Prostate gland (tissue), 2 donors: ENCODE measurements at places on chromosomes 7 and 10. TPM values are rescaled to one million over a fixed set of nuclear protein-coding genes. Genes with fewer than 3 reads are reported as not detected.

DNA sequence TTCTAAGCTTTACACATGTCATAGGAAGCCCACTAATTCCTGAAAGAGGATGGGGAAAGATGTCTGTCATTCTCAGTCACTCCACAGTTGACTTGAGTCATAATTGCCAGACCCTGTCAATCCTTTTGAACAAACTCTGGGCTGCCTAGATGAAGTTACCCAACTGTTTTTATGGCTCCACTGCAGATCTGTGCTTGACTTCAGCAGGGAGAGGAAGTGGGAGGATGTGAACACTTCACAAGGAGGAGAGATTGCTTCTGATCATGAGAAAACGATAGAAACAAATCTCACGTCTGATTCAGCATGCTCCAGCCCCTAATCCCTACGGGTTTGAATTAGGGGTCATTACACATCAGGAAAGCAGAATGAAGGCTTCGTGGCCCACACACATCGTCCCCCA lies 596.6 kb upstream of the CELF2 start:
- no peaks in the 10 kb centered on the region for H3K4me1 ChIP-seq
- no peak overlapping the region for H3K4me3 ChIP-seq
- no peak overlapping the region for H3K27ac ChIP-seq
- no peak for DNase-seq

DNA sequence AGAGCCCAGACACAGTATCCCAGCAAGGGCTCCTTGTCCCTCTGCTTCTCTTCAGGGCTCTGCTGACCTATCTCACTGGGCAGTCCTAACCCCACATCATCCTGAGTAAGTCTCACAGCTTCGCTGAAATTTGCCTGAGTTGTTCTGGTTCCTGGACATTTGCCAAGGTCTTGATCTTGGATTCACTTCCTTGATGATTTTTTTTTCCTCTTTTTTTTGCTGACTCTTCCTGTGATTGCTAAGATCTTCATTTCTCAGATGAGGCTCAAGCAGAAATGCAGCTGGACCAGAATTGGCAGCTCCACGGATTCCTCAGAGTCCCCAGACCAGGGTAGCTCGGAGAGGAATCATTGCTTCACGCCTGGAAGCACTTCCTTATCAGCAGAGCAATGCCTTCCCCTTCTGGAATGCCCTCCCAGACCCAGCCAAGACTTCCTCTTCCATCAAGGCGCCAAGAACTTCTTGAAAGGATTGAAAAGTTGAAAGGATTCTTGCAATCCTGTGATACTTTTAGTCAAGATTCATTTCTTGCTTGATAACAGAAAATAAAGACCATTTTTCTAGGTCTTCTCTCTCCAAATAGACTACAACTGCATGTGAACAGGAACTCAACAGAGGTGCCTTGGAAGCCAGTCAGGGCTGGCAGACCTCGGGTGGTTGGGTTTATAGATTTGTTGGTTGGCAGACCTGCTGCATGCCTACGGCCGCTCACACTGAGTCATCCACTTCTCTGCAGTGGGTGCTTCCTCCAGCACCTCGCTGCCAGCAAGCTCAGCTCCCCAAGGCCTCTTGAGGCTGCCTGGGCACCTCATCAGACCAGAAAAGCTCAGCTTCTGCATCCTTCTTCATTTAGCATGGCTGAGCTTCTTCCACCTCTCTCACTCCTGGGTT lies 8.8 kb upstream of the AFAP1L2 start:
- H3K4me3 ChIP-seq: no peak overlapping the region
- H3K36me3 ChIP-seq: no peaks in the 10 kb centered on the region
- H3K27me3 ChIP-seq: no peaks in the 10 kb centered on the region
- H3K4me1 ChIP-seq: no peaks in the 10 kb centered on the region
- peak overlapping the region; percentile 27 for H3K27ac ChIP-seq

DNA sequence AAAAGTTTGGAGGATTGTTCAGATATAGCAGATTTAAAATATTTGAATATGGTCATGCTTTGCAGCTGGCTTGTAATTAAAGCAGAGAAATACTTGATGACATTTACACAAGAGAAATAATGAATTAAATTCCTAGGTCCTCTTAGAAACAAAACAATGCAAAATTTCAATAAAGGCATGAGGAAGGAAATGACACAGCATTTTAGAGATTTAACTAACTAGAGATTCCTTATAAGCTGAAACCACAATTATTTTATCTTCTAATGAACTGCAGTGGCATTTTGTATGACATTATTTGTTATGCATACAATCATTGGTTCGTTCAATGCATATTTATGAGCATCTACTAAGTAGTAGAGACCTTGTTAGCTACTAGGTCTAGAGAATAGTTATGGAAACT lies 490.9 kb downstream of the ZWINT start:
- H3K4me3 ChIP-seq: no peak overlapping the region
- no peaks in the 10 kb centered on the region for H3K27me3 ChIP-seq
- H3K36me3 ChIP-seq: no peaks in the 10 kb centered on the region
- DNase-seq: no peak

GRCh38 chr7:12685550-12685949 lies 1.9 kb upstream of the ARL4A start:
- no peak overlapping the region for H3K4me3 ChIP-seq
- no peaks in the 10 kb centered on the region for H3K36me3 ChIP-seq
- H3K27ac ChIP-seq: no peak overlapping the region
- no peak for DNase-seq

DNA sequence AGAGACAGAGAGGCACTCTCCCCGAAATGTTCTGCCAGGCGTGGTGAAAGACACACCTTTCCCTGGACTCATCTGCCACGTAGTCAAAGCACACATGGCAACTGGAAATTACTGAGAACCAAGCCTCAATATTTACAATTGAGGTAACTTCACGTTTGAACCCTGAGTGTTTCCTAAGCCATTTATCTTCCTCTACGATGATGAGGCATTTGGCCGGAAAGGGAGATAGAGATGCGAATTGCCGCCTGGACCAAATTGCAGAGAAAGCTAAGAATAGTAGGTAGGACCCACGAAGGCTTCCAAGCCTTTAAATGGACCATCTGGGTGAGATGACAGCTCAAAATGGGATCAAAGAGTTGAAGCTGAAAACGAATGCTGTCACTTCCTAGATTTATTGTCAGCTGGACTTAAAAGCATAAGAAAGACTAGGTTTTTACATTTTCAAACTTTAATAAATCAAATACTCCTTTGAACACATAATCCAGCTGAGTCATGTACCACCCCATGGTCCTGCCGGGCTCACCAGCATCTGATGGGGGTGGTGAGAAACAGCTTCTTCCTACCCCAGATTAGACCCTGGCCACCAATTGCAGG lies 135.6 kb upstream of the LYZL2 start:
- H3K4me1 ChIP-seq: no peaks in the 10 kb centered on the region
- no peak for DNase-seq
- no peak overlapping the region for H3K4me3 ChIP-seq
- H3K27ac ChIP-seq: no peak overlapping the region

DNA sequence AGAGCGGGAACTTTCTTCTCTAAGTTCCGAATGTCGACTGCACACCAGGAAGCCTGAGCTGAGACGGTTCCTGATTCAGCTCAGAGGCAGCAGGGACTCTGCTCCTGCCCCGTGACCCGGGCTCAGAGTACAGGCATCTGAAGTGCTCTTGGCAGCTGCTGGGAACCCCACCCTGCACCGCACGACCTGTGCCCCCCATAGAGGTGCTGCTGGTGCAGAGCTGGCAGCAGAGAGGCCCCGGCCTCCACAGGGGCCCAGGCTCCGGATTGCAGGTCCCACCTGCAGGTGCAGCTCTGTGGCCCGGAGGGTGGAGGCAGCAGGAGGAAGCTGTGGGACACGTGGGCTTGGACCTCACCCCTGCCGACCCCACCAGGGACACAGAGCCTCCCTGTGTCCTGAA lies 39.5 kb upstream of the ADGRA1 start:
- H3K4me3 ChIP-seq: no peak overlapping the region
- DNase-seq: no peak
- H3K27ac ChIP-seq: no peak overlapping the region
- H3K27me3 ChIP-seq: peaks cover 20% of the 10 kb centered on the region
- H3K36me3 ChIP-seq: no peaks in the 10 kb centered on the region

DNA sequence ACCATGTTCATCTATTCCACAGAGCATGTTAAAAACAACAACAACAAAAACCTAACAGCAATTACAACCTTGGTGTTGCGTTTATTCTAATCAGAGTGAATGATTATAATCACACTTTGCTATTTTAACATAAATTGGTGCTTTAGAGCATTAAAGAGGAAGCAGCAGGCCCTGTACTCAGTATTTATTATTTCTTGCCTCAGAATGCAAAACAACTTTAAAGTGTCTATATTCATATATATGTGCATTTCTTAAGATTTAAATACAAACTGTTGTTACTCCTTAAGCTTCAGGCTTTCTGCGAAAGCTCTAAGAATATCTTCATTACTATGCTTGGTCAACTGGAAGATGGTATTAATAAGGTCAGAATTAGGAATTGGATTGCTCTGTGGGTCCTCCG lies 21.5 kb downstream of the ARL5B start:
- no peak overlapping the region for H3K27ac ChIP-seq
- no peaks in the 10 kb centered on the region for H3K4me1 ChIP-seq
- H3K4me3 ChIP-seq: no peak overlapping the region
- DNase-seq: no peak
- H3K27me3 ChIP-seq: no peaks in the 10 kb centered on the region

DNA sequence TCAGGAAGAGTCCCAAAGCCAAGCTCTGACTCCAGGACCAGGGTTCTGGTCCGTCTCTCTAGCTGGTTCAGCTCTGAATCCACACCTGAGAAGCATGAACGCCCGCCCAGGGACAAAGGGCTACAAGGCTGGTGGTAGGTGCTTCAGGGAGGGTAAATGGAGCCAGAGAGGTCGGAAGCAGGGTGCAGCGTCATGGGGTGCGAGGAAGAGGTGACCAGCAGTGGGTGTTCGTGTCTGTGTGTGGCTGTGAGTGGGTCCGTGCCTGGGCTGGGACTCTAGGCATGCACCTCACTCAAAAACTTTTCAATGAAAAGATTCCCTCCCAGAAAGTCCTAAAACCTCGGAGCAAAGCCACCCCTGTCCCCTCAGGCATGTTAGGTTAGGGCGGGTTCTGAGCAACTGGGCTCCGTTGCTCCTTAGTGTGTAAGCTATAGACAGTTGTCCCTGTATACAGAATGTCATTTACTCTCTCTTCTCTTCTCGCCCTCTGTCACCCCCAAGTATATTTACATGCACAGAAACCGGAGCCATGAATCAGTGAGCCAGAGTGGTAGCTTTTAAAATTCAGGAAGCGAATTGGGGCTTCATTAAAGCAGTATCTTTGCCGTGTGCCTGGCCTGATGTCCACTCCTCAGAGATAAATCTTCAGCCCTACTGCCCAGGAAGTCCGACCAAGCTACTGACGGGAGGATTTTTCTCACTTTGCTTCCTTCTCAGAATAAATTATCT lies 12.3 kb upstream of the GATA3 start:
- H3K27me3 ChIP-seq: peaks cover 21% of the 10 kb centered on the region
- no peaks in the 10 kb centered on the region for H3K4me1 ChIP-seq
- H3K4me3 ChIP-seq: no peak overlapping the region

DNA sequence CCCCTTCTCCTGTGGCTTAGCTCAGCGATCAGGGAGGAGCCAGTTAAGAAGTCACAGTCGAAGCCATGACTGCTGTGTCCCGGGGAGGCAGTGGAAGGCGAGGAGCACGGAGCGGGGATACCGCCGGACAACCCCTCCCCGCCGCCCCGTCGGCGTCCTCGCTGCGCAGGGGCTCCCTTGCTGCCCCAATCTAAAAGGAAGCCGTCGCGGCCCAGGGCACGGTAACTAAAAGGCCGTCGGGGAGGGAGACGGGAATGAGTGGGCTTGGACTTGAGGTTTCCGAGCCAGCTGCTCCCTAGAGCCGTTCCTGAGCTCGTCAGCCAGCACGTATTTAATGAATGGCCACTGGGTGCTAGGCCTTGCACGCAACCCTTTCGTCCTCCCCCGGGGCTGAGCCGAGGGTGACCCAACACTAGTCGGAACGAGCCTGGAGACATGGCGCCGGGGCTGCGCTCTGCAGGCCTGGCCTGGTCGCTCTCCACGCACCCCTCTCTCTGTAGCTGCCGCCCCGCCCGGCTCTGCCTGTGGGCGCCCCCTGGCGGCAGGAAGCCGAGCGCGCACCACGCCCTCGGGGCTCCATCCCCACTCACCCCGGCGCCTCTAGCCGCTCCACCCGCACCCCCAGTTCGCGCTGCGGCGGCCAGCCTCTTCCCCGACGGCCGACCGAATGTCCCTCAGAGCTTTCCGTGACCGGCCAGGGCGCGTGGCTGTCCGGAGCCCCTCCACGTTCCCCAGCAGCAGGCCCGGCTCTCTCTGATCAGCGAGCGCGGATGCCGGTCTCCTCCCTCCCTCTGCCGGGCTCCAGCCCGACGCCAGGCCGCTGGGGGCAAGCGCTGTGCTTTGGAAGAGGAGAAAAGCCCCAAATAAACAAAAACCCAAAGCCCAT lies 29.3 kb upstream of the KCNK18 start:
- peak overlapping the region; percentile 0 for H3K4me3 ChIP-seq
- H3K36me3 ChIP-seq: no peaks in the 10 kb centered on the region
- DNase-seq: no peak
- peaks cover 54% of the 10 kb centered on the region for H3K27me3 ChIP-seq

GRCh38 chr10:45008524-45009161 lies 7.9 kb downstream of the ZNF22 start:
- no peaks in the 10 kb centered on the region for H3K36me3 ChIP-seq
- no peak overlapping the region for H3K4me3 ChIP-seq
- H3K4me1 ChIP-seq: no peaks in the 10 kb centered on the region
- DNase-seq: peak; percentile 48
- H3K27ac ChIP-seq: no peak overlapping the region

GRCh38 chr7:131633342-131633843 lies 77.0 kb upstream of the PODXL start:
- H3K4me1 ChIP-seq: no peaks in the 10 kb centered on the region
- H3K27me3 ChIP-seq: no peaks in the 10 kb centered on the region
- no peaks in the 10 kb centered on the region for H3K36me3 ChIP-seq
- H3K27ac ChIP-seq: no peak overlapping the region
- no peak for DNase-seq
- no peak overlapping the region for H3K4me3 ChIP-seq

DNA sequence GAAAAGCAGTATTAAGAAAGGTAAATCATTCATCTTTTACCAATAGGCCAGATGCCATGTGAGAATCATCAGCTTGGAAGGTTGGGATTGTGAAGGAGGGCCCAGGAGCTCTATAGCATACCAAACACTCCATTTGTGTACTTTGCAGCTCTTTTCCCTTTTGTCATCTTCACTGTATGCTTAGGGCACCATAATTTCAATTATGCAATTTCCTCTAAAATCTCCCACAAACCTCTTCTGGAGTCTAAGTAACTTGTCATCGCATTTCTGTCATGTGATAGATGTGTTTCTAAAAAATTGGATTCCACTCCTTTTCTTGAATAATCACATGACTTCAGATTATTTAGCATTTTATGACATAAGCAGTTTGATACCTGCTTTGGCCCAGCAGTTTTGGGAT lies 17.9 kb downstream of the RPP30 start:
- no peaks in the 10 kb centered on the region for H3K27me3 ChIP-seq
- H3K27ac ChIP-seq: no peak overlapping the region
- H3K4me3 ChIP-seq: no peak overlapping the region
- H3K4me1 ChIP-seq: peaks cover 6% of the 10 kb centered on the region
- no peaks in the 10 kb centered on the region for H3K36me3 ChIP-seq
- no peak for DNase-seq

ZNF425 gene
- total RNA-seq: 4.0 TPM

CASP7 gene
- total RNA-seq: 23.1 TPM

GTF2IRD2 gene
- total RNA-seq: 23.4 TPM

SEM1 gene
- 16.2 TPM for total RNA-seq

KNDC1 gene
- 1.5 TPM for total RNA-seq

AKR1D1 gene
- not detected for total RNA-seq

MALRD1 gene
- total RNA-seq: not detected

TNS3 gene
- 95.8 TPM for total RNA-seq

BTBD16 gene
- not detected for total RNA-seq

HUS1 gene
- total RNA-seq: 26.1 TPM
